ENCODE measurements at places on chromosomes 5 and 9. TPM values are rescaled to one million over a fixed set of nuclear protein-coding genes. Genes with fewer than 3 reads are reported as not detected.

Gene LHX6
- under 0.01 TPM for total RNA-seq

Gene ROR2
- total RNA-seq, result 0.38 TPM

Gene GLRA1
- not detected for total RNA-seq

Gene MRPS2
- 9.6 TPM for total RNA-seq

Gene WNK2
- not detected for total RNA-seq

Gene IL5
- total RNA-seq, result not detected

Gene PCDH1
- 0.77 TPM for total RNA-seq

Gene LEAP2
- under 0.01 TPM for total RNA-seq

Gene TEX48
- total RNA-seq, result not detected

Gene INSL4
- total RNA-seq, result not detected

Gene SLC34A1
- not detected for total RNA-seq

Gene NAIP
- 0.96 TPM for total RNA-seq

Gene C5orf58
- not detected for total RNA-seq

Gene ARL14EPL
- total RNA-seq, result not detected

Gene OR1J2
- not detected for total RNA-seq

Gene LHX3
- total RNA-seq, result not detected

Gene TPPP
- 0.19 TPM for total RNA-seq

Gene FOXD4L6
- total RNA-seq, result not detected

Gene LRRC19
- total RNA-seq, result not detected

Gene IL3
- not detected for total RNA-seq

Gene CNTNAP3B
- total RNA-seq, result 18.9 TPM

Gene EQTN
- not detected for total RNA-seq

Gene TLX3
- not detected for total RNA-seq

Gene SOX30
- total RNA-seq, result not detected

Gene ATP6V1G1
- total RNA-seq, result 108 TPM

Gene CXXC5
- 53.7 TPM for total RNA-seq

Gene TAF11L5
- not detected for total RNA-seq

Gene PRSS3
- total RNA-seq, result 6.5 TPM

Gene TMC1
- total RNA-seq, result under 0.01 TPM

Gene TICAM2
- 3.1 TPM for total RNA-seq

Gene SLCO4C1
- under 0.01 TPM for total RNA-seq

Gene PCDHB10
- total RNA-seq, result 1.7 TPM

Gene CRHBP
- 9.2 TPM for total RNA-seq

Gene HK3
- not detected for total RNA-seq

Gene NR5A1
- total RNA-seq, result not detected

Gene GBGT1
- 3.3 TPM for total RNA-seq

Gene ACTL7A
- not detected for total RNA-seq

Gene NR4A3
- total RNA-seq, result 3.7 TPM

Gene PTPA
- 146 TPM for total RNA-seq

Gene ZBTB34
- total RNA-seq, result 5.1 TPM

Measured in regular cardiac myocyte (primary cell).